Daoy (cell line): ENCODE measurements at places on chromosomes 7 and 10. TPM values are rescaled to one million over a fixed set of nuclear protein-coding genes. Genes with fewer than 3 reads are reported as not detected.

TMEM236 gene
- total RNA-seq: 0.06 TPM in 1 of 2 replicates, not detected in the other

SLC18A3 gene
- not detected in 2 replicates for total RNA-seq

CYP26C1 gene
- 0.11 TPM in 1 of 2 replicates, not detected in the other for total RNA-seq

- DNase-seq: no peak
Observed at GRCh38 chr7:125926621-125927020, 997.0 kb upstream of the POT1 start.

DNA sequence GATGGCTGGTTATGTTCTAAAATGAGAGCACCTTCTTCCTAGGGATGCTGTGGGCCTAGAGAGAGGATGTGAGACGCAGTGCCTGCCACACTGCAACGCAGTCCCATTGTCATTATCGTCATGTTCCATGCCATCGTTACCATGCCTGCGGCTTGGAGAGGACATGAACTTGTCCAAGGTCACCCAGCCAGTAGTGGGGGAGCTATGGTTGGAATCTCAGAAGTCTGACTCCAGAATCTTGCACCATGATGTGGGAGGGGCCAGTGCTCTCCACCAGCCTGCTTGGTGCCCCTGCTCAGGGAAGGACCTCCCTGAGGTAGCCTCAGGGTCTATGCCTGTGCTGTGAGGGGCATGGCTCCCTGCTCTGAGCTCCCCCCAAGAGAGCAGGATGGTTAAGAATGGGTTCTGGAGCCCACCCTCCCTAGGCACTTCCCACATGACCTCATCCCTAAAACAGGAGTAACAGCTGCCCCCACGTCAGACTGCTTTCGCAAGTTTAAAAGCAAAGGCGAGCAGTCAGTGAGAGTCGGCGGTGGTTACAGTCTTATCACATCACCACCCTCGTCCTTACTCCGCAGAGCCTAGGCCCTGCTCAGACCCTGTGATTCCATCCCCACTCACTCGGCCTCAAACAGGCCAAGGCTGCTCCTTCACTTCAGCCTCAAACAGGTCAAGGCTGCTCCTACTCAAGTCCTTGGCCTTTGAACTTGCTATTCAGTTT, 50.4 kb downstream of the HABP2 start:
- DNase-seq: no peak

DNA sequence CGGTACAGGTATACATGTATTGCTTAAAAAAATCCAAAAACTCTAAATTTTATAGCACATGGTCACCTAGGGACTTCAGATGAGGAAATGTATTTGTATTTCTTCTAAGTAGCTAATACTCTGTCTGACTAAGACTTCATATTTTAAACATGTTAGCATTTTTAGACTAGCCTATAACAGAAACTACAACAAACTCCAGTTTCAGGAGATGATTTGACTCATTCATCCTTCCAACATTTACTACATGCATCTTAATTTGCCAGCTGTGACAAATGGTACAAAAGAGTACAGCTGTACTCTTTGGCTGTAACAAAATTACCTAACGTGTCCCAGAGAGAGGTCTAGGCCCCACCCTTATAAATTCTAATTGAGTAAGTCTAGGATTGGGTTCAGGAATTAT, 22.2 kb downstream of the TMEM209 start:
- no peak for DNase-seq

DNA sequence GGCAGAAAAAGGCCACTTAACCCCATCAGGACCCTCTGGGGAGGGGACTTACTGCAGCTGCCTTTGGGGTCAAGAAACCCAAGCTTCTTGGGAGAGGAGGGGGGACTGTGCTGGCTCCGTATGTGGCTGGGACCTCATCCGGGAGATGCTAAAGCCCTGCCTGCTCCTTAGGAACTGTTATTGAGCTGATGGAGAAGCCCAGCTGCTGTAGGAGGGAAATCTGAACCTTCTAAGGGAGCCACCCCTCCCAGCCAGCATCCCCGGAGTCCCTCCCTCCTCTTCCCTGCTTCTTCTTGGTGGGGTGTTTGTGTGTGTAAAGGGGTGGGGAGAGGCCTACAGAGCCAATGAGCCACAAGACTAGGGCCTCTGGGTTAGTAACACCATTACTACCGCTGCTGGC, 8.2 kb downstream of the KCNIP2 start:
- no peak for DNase-seq

DNA sequence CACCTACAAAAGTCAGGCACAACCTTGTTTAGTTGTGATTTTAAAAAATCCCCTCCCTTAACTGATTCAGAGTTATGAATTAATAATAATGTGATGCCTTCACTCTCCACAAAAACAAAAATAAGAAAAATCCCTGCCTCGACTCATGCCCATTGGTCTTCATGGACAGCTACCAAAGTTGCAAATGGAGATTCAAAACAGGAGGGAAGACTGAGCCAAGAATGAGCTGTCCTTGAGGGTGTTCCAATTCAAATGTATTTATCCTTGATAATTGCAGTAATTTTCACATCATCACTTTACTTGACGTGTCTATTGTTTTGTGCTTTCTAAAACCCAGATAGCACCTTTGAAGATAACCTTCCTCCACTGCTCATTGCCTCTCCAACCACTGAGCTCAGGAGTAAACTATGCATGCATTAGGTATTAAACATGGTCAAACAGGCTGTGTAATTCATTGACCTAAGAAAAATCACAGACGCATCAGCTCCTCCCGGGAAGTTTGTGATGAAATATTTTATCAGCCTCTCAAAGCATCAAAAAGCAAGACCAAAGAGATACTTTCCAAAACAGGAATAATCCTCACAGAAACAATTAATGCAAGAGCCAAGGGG, 712.7 kb upstream of the IGFBP3 start:
- no peak for DNase-seq

- DNase-seq: peak; percentile 37
Observed at GRCh38 chr7:1076184-1077072, 11.5 kb upstream of the GPER1 start.

DNA sequence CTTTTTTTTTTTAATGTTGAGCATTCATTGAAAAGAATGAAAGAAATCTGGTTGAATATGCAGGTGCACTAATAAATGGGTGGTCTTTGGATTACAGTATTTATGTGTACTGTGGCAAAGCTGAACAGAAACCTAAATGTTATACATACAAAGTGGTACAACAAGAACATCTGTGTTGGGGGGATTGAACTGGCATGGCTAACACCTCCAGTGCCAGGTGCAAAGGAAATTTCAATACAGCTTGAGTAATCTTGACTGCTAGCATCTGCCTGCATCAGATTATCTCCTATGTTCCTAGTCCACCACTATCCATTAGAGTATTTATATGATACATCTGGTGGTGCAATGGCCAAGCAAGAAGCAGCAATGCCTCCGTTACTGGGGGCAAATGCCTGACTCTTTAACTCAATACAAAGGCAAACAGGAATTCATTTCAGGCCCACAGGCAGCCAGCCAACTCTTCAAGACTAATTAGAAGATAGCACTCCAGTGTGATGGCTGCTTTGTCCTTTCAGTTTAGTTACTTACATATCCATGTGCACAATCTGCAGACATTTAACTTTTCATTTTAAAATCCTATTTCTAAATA, 220.5 kb upstream of the ETV1 start:
- no peak for DNase-seq

GRCh38 chr7:140084972-140085371, 22.2 kb upstream of the PARP12 start:
- DNase-seq: no peak

DNA sequence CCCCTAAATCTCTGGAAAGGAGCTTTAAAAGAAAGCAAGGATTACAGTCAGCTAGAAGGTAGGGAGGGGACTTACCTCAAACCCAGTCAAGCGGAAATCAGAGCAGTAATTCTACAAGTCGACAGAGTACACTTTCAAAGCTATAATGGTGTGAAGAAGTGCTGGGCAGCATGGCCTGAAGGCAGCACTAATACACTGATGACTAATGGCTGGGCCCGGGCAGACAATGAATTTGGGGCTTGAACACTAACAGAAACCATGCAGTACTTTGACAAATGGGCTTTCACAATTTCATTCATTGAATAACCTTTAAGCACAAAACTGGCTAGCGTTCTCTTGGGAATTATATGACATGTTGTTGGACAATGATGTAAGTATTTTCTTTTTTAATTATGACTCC, 4.7 kb downstream of the GLI3 start:
- peak; percentile 91 for DNase-seq

- peak; percentile 27 for DNase-seq
Observed at GRCh38 chr7:127514499-127514898, 70.9 kb downstream of the GCC1 start.

- no peak for DNase-seq
Observed at GRCh38 chr7:3649250-3649649, 348.2 kb downstream of the SDK1 start.

- peak; percentile 33 for DNase-seq
Observed at GRCh38 chr7:80135309-80136104, 876 bp downstream of the GNAI1 start.
